ENCODE measurements at places on chromosomes 2 and 18. TPM values are rescaled to one million over a fixed set of nuclear protein-coding genes. Genes with fewer than 3 reads are reported as not detected.
A peak's percentile ranks its signal among the peaks of the same experiment; 100 is the strongest.

The SERPINB4 gene
- total RNA-seq = not detected

The AOX1 gene
- 105 TPM for total RNA-seq

The LYPD1 gene
- 1.1 TPM for total RNA-seq

GRCh38 chr2:31919499-31919898 lies 91.3 kb downstream of the MEMO1 start:
- no peak overlapping the region for H3K4me3 ChIP-seq
- H3K27ac ChIP-seq = no peak overlapping the region
- no peaks in the 10 kb centered on the region for H3K36me3 ChIP-seq
- DNase-seq = no peak
- no peaks in the 10 kb centered on the region for H3K4me1 ChIP-seq
- H3K27me3 ChIP-seq = no peaks in the 10 kb centered on the region

DNA sequence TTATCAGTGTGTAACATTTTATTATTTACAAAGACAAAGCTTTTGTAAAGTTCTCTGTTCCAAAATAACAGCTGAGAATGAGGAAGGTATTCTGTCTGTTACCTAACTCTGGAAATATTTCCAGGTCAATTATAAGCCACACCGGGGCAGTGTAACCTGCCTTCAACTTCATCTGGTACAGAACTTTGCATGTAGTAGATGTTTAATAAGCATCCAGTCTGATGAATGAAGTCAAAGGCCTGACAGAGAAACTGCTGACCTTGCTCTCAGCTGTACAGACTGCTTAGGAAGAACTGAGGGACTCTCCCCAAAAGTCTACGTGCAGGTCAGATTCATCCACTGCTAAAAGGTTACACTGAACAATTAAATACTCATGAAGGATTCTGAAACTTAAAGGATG lies 43.3 kb downstream of the WDFY1 start:
- DNase-seq = no peak
- no peaks in the 10 kb centered on the region for H3K27me3 ChIP-seq
- H3K27ac ChIP-seq = no peak overlapping the region
- no peaks in the 10 kb centered on the region for H3K36me3 ChIP-seq
- H3K4me3 ChIP-seq = no peak overlapping the region

- no peaks in the 10 kb centered on the region for H3K4me1 ChIP-seq
- no peak overlapping the region for H3K27ac ChIP-seq
- no peak for DNase-seq
- H3K4me3 ChIP-seq = no peak overlapping the region
- no peaks in the 10 kb centered on the region for H3K36me3 ChIP-seq
Observed at GRCh38 chr2:129751409-129751808, 228.1 kb upstream of the RAB6C start.

DNA sequence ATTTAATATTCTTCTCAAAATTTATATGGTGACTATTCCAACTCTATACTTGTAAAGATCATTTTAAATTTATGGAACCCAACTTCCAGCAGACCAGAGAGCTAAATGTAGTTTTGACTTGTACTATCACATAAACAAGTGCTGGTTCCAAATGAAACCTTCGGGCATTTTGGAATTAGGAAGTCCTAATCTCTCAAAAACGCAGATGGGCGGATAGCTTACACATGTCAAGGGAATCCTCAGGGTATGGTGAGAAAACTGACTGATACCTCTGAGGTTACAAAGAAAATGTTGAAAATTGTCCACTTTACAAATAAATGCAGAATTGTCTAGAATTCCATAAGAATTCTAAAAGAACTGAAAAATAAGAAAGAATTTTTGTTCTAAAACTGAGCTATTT lies 224.1 kb downstream of the SS18 start:
- H3K27me3 ChIP-seq = no peaks in the 10 kb centered on the region
- no peak for DNase-seq
- no peak overlapping the region for H3K27ac ChIP-seq
- no peaks in the 10 kb centered on the region for H3K4me1 ChIP-seq
- H3K4me3 ChIP-seq = no peak overlapping the region
- no peaks in the 10 kb centered on the region for H3K36me3 ChIP-seq

GRCh38 chr18:31146809-31147208 lies 15.8 kb downstream of the DSC1 start:
- no peak for DNase-seq
- H3K27me3 ChIP-seq = no peaks in the 10 kb centered on the region
- no peaks in the 10 kb centered on the region for H3K4me1 ChIP-seq

- no peaks in the 10 kb centered on the region for H3K27me3 ChIP-seq
- H3K36me3 ChIP-seq = no peaks in the 10 kb centered on the region
- no peaks in the 10 kb centered on the region for H3K4me1 ChIP-seq
Observed at GRCh38 chr18:52402814-52403213, 62.8 kb downstream of the DCC start.

DNA sequence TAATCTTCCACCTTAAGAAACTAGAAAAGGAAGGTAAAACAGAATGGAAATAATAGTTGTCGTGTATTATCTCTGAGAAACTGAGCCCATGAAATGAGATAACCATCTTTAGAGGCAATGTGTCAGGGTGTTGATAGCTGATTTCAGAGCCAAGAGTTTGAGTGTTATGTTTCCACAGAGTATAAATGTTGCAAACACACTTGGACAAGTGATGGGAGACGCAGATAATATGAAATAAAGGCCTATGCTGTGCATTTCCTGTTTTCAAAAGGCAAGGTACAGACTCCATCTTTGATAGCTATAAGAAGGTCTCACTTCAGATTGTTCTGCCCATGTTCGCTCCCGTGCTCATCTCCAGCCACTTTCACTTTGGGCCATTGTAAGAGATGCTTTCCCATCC lies 25.9 kb upstream of the DNER start:
- H3K4me3 ChIP-seq = no peak overlapping the region
- H3K36me3 ChIP-seq = no peaks in the 10 kb centered on the region
- H3K4me1 ChIP-seq = no peaks in the 10 kb centered on the region
- H3K27ac ChIP-seq = no peak overlapping the region

GRCh38 chr2:218003281-218003944 lies 618 bp upstream of the TNS1 start:
- H3K4me1 ChIP-seq = no peaks in the 10 kb centered on the region
- H3K4me3 ChIP-seq = peak overlapping the region; percentile 55
- H3K27me3 ChIP-seq = no peaks in the 10 kb centered on the region
- H3K27ac ChIP-seq = peak overlapping the region; percentile 81
- no peaks in the 10 kb centered on the region for H3K36me3 ChIP-seq

GRCh38 chr2:45029215-45029614 lies 20.0 kb upstream of the SIX2 start:
- no peaks in the 10 kb centered on the region for H3K27me3 ChIP-seq
- H3K4me1 ChIP-seq = no peaks in the 10 kb centered on the region
- H3K27ac ChIP-seq = no peak overlapping the region
- no peak overlapping the region for H3K4me3 ChIP-seq
- no peaks in the 10 kb centered on the region for H3K36me3 ChIP-seq

- no peaks in the 10 kb centered on the region for H3K36me3 ChIP-seq
- H3K4me3 ChIP-seq = no peak overlapping the region
- H3K27ac ChIP-seq = no peak overlapping the region
- no peaks in the 10 kb centered on the region for H3K4me1 ChIP-seq
- no peak for DNase-seq
Observed at GRCh38 chr18:74832999-74833398, 235.3 kb downstream of the ZNF407 start.

GRCh38 chr2:118857677-118858484 lies 10.4 kb upstream of the EN1 start:
- no peaks in the 10 kb centered on the region for H3K36me3 ChIP-seq
- H3K4me1 ChIP-seq = peaks cover 6% of the 10 kb centered on the region
- no peak overlapping the region for H3K4me3 ChIP-seq

DNA sequence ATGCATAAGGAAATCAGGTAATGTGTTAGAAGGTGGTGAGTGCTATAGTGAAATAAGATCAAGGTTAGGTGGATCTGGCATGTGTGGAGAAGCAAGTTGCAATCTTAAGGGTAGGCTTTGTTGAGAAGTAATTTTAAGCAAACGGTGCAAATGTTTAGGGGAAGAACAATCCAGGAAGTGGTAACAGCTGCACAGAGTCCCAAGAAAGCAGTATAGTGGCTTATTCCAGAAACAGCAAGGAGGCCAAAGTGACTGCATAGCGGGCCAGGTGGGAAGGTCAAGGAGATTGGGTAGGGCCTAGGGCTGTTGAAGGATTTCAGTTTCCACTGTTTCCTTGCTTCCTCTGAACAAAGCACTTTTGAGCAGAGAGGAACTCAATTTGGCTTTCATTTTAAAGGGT lies 30.0 kb upstream of the RAB1A start:
- H3K27me3 ChIP-seq = no peaks in the 10 kb centered on the region
- DNase-seq = no peak
- H3K27ac ChIP-seq = no peak overlapping the region
- H3K4me3 ChIP-seq = no peak overlapping the region
- no peaks in the 10 kb centered on the region for H3K36me3 ChIP-seq

DNA sequence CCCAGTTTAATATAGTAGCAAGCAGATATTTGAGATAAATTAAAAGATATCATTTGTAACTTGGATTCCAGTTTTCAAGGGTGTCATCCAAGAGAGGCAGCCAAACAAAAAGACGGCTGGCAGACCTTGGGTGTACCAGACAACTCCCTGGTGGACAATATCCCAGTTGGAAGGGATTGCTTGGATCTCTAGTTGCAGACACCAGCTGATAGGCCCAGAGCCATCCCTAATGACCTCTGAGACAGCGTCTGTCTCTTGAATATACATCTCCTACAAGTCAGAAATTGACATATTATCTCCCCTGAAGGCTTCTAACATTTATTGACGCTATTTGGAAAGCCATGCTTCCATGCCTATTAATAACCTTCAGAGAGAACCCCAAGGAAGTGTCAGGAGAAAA lies 67.7 kb downstream of the ACVR1 start:
- H3K27ac ChIP-seq = no peak overlapping the region
- no peak for DNase-seq
- no peaks in the 10 kb centered on the region for H3K36me3 ChIP-seq
- no peak overlapping the region for H3K4me3 ChIP-seq

DNA sequence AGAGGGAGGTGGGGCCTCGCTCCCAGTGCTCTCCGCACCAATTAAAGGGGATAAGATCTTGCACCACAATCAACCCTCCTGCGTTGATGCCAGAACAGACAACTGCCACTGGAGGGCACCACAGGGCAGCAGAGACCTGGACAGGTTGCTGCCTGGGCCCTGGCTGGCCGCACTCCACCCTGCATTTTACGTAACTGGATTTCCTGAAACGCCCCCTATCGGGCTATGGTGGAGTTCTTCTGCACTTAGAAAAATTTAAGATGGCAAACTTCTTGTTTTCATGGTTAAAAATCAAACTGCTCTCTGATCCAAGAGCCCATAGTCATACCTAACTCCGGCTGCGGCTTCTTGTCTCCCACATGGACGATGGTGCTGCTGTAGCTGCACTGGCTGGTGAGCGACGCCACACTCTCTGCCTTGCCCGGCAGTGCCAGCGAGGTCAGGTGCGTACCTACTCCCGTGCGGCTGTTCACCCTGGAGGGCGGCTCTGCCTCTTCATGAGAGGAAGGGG lies 16.8 kb upstream of the HES6 start:
- DNase-seq = peak; percentile 89
- no peak overlapping the region for H3K27ac ChIP-seq
- H3K4me3 ChIP-seq = no peak overlapping the region
- H3K4me1 ChIP-seq = no peaks in the 10 kb centered on the region
- peaks cover 83% of the 10 kb centered on the region for H3K36me3 ChIP-seq
- H3K27me3 ChIP-seq = no peaks in the 10 kb centered on the region

GRCh38 chr2:18262601-18263000 lies 297.9 kb downstream of the RDH14 start:
- no peaks in the 10 kb centered on the region for H3K36me3 ChIP-seq
- no peaks in the 10 kb centered on the region for H3K4me1 ChIP-seq
- no peak overlapping the region for H3K27ac ChIP-seq
- no peak for DNase-seq

GRCh38 chr2:227848146-227848545 lies 23.3 kb upstream of the DAW1 start:
- no peaks in the 10 kb centered on the region for H3K4me1 ChIP-seq
- H3K27ac ChIP-seq = no peak overlapping the region
- H3K27me3 ChIP-seq = no peaks in the 10 kb centered on the region
- no peaks in the 10 kb centered on the region for H3K36me3 ChIP-seq

- no peaks in the 10 kb centered on the region for H3K36me3 ChIP-seq
- no peak for DNase-seq
- H3K27ac ChIP-seq = no peak overlapping the region
- no peak overlapping the region for H3K4me3 ChIP-seq
- no peaks in the 10 kb centered on the region for H3K4me1 ChIP-seq
- H3K27me3 ChIP-seq = no peaks in the 10 kb centered on the region
Observed at GRCh38 chr2:181223234-181223633, 234.0 kb upstream of the ITGA4 start.

DNA sequence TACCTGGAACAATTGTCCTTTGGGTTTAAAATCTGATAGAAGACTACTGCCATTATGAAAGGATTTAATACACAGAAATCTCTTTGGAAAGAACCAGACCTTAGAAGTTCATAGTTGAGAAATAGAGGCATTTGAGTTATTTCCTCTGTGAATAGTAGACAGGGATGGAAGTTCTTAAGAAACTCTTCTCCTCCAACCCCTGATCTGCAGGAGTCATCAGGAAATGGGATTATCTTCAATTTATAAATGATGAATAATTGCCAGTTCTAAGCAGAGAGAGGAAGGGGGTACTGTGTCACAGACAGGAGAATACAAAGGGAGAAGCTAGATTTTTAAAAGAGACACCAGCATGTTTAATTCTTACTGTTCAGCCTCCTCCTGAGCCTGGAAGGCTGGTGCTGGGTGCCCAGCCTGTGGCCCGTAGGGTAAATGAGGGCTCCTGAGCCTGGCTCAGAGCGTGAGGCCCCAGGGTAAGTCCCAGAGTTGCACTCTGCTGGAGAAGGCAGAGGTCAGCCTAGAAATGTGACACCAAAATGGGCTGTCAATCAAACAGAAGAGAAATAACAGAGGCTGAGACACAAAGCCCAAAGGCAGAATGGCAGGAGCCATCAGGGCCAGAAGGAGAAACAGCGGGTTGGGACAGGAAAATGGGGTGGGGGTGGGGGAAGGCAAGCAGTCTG lies 58.2 kb upstream of the PKDCC start:
- no peak overlapping the region for H3K27ac ChIP-seq
- H3K4me1 ChIP-seq = no peaks in the 10 kb centered on the region
- no peaks in the 10 kb centered on the region for H3K36me3 ChIP-seq
- H3K27me3 ChIP-seq = no peaks in the 10 kb centered on the region

GRCh38 chr2:98385050-98385699 lies 38.9 kb downstream of the CNGA3 start:
- no peaks in the 10 kb centered on the region for H3K4me1 ChIP-seq
- no peaks in the 10 kb centered on the region for H3K27me3 ChIP-seq
- H3K4me3 ChIP-seq = no peak overlapping the region

All from pancreas (tissue), 10 donors.